PC-9 (cell line): ENCODE measurements at places on chromosomes 11 and 22. TPM values are rescaled to one million over a fixed set of nuclear protein-coding genes. Genes with fewer than 3 reads are reported as not detected.

- no peak for DNase-seq
These were observed 229.2 kb upstream of the B3GAT1 start for GRCh38 chr11:134640971-134641968.

GRCh38 chr22:27383896-27384295 lies 417.7 kb downstream of the MN1 start:
- no peak for DNase-seq

The LRRC55 gene
- not detected in 2 replicates for total RNA-seq

The RAB6A gene
- 134 and 142 TPM in 2 replicates for total RNA-seq

The TMEM151A gene
- 0.15 and 0.22 TPM in 2 replicates for total RNA-seq

GRCh38 chr22:36935694-36936093 lies 22.3 kb downstream of the CSF2RB start:
- no peak for DNase-seq
